ENCODE measurements at places on chromosomes 16 and 17.

DNA sequence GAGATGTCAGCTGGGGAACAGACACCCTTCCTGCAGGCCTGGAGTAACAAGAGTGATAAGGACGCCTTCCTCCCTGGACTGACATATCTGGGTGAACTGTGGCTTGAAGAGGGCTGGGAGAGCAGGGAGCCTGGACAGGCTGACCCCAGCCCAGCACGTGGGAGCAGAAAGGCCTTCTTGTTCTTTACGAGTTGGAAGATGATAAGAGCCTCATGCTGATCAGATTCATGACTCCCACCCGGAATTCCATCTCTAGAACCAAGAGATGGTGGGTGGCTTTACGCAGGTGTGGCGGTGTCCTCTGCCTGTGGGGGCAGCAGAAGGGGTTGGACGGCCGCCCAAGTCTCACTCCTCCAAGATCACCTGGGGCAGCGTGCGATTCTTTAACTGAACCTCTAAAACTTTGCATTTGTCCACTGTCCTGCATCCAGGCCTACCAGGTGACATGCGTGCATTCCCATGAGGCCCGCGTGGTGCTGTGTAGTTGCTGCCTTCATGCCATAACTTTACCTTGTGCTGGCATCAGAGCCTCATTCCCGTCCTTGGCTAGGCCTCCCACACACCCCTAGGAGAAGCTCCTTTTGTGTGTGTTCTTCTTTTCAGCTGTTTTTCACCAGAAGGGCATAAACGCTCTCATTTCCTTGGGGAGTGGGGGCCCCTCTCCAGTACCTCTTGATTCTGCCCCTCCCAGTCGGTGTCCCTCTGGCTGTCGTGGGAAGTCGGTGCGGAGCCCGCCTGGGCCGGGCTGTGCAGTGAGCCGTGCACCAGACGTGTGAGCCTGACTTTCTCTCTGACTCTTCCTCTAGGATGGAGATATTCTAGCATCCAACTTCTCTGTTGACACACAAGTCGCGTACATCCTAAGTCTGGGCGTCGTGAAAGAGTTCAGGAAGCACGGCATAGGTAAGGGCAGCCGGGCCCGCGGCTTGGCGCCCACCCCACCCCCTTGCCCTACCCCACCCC, 13.3 kb downstream of the C16orf90 start:
- DNase-seq = no peak

DNA sequence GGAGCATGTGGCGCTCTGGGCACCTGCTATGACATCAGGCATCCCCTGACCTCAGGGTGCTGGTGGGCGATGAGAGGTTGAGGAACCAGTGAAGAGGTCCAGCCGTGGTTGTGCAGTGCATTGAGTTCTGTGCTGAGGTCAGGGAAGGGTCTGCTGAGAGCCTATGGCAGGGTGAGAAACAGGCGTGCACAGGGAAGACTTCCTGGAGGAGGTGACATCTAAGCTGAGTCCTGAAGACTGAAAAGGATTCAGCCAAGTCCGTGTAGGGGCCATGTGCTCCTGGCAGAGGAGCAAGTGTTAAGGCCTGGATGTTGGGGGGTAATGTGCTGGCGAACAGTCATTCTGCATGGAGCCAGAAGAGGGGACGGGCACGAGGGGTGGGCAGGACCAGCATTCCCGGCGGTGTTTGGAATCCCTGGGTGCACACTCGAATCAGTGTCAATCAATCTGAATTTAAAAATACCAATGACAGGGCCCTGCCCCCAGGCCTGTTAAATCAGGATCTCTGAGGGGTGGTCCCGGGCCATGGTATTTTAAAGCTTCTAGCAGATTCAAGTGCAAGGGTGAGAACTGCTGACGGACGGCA, 65.8 kb upstream of the CIBAR2 start:
- no peak for DNase-seq

GRCh38 chr16:35730251-35730650, 2270.8 kb downstream of the TP53TG3F start:
- DNase-seq = no peak

GRCh38 chr17:45984368-45984767, 14.7 kb upstream of the STH start:
- DNase-seq = no peak

GRCh38 chr16:58492066-58492465, 7.9 kb upstream of the NDRG4 start:
- no peak for DNase-seq

GRCh38 chr17:77042476-77043231, 98.1 kb upstream of the SEC14L1 start:
- DNase-seq = no peak

All from sciatic nerve (tissue), 2 donors.